ENCODE measurements at places on chromosomes 16 and 17.

DNA sequence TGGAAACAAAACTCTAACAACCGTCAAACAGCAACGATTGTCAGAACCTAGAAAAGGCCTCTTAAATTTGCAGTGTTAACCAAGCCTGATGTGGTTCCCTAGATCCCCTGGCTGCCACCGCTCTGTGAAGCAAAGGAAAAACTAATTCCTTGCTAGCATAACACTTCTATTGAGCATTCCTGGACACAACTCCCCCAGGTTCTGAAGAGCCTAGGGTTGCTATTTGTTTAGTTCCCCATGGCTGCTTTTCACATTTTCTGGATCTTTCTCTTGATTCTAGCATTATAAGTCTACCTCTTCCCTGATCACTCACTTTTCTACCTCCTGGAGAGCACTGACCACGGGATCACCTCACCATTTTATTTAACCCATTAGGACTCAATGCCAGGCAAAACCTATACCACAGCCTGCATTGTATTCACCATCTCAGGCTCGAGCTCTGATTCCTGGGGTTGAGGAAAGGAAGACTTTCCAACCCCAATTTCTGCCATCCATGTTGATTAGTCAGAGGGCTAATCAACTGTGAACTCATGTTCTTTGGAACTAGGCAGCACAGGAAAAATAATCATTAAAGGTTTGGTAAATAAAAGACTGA is 692 bp upstream of the KCNJ16 start:
- no peak for DNase-seq

DNA sequence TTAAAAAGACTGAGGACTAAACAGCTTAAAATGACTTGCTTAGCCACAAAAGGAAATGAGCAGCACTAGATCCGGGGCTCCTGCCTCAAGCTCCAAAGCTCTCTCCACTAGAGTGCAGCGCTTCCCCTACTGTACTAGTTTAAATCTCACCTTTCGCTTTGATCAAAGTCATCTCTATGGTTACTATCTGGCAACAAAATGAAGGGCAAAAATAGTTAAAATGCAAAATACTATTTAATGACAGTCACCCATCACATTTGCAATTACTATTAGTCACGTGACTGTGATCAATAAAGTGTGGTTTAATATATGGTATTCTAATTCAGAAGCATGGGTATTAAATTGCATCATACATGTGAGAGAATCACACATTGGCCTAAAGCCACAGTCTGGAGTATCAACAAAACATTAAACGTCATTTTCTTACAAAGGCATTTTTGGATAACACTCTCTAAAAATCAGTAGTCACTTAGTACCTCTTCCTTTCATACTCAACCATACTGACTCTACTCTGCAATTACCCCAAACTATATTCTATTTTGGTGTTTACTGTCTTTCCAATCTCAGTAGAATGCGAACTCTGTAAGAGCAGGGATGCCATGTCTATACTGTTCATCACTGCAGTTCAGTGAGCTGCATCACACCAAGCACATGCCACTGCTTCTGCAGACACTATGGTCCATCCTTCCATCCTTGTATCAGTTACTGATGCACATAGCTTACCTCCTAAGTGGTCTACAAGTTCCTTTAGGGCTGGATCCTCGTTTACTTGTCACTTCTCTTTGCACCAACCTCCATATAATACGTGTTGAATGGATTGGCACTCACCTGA is 6.2 kb downstream of the PSMD12 start:
- peak; percentile 66 for DNase-seq

DNA sequence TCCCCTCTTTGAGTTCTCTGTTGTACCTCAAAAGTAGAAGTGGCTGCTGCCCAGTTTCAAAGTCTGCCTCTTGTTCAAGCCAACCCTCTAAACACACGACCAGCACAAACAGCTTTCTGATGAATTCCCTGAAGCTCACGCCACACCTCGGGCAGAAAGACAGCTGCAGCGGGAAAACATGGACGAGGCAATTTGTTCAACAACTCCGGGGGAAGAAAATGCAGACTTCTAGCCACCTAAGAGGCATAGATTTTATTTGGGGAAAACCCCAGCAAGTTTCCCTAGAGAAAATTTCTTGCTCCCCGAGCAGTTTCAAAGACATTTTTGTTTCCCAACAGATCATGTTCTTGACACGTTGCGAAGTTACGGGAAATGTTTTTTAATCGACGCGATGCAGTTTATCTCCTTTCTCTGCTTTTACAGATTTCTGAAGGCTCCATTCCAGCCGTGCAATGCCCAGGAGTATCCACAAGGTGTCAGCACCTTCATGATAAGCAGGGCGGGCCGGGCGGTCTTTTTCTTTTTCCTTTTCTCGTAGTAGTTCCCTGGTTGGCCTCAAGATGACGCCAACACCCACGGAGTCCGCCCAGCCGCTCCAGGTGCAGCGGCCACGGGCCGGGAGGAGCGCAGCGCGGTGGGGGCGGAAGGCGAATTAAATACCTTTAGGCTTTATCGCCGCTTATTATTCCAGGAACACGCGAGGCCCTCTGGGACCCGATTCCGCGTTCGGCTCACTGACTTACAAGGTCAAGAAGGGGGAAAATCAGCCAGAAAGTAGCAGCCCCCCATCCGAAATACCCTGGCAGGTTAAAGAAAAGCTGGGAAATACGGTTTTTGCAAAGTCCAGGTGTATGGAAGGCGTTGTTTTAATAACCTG is 2.9 kb upstream of the FOXC2 start:
- peak; percentile 87 for DNase-seq

DNA sequence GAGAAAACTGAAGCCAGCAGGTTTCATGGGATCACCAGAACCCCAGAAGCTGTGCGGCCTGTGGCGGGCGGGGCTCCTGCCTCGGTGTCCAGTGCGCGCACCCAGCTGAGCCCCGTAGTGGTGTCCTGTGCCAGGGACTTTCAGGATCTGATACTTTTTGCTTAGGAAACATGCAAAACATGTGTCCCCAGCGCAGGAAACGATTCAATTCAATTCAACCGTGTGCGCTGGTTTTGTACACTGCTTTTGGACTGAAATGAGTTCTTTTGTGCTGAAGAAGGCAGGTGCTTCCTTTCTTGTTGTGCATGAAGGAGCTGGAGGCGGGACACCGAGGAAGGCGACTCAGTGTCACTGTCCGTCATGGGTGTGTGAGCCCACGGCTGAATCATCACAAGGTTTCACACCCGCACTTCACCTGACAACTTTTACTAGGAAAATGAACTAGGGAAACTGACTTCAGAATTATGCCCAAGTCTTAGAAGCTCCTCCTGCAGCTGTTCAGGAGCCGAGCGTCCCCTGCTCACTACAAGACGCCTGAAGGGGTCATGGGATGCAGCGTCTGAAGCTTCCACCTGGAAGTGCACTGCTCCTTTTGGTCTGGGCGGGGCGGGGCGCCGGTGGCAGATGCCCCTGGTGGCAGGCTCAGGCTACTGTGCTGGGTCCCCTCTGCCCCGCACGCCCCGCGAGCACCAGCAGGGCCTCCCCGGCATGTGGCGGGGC is 31.4 kb upstream of the ZNF750 start:
- no peak for DNase-seq

DNA sequence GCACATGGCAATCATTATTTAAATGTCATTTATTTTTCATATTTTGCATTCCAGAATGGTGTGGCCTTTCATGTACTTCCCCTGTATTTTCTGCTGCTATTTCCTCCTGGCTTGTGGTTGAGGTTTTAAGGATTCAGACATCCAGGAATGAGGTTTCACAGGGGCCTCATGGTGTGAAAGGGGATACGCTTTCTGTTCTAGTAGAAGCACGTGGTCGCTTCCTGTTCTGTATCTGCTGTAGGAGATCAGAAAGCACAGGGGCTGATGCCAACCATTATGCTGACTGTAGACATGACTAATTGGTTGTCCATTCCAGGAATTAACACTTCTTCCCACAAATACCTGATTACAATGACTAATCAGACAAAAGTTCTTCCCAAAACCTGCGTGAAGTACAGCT is 405.9 kb downstream of the SHISA9 start:
- DNase-seq, result no peak

DNA sequence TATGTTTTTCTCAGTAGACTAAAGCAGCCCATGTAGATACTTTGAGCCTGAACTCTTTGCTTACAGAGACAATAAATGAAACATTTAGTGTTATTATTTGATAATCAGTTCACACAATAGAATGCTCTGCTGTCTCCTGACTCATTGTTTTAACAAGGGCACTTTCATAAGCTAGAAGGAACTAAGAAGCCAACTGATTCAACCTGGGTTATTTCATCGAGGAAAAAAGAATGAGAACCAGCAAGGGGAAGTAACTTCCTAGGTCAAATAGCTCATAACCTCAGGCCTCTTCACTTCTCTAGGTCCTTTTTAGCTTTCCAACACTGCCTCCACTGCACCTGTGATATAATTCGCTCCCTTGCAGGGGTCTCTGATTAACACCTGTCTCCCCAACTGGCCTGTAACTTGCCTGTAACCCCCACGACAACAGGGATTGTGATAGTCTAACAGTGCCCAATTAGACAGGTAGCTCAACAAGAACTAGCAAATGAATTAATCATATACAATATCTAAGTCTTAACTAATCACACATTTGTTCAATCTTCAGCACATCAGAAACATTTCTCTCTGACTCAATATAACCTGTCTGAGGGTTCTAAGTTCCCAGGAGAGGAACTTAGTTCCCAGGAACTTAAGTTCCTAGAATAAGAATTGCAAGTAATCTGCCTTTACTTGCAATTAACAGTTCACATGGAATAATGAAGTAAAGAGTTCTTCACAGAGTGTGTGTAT is 34.8 kb downstream of the RFFL start:
- peak; percentile 24 for DNase-seq

DNA sequence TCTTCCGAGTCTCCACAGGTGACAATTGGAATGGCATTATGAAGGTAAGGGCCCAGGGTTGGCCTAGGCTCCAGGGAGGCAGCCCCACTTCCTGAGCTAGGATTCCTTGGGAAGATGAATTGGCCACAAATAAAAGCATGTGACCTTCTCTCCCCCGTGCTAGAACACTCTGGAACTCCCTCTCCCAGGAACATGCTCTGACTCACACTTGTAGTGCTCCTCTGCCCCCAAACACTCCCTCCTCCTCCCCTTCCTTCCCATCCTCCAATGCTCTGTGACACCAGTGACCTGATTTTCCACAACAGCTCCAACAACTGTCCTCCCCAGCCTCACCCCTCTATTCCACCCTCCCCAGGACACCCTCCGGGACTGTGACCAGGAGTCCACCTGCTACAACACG is 16.4 kb upstream of the ABCC3 start:
- DNase-seq, result no peak
